NCI-H2029 (cell line): ENCODE measurements at places on chromosomes 6 and 20.

GRCh38 chr6:136738692-136739057 is 53.6 kb downstream of the MAP3K5 start:
- no peak for DNase-seq

- no peak for DNase-seq
Observed at GRCh38 chr20:61433176-61433575, 181.1 kb downstream of the CDH4 start.

DNA sequence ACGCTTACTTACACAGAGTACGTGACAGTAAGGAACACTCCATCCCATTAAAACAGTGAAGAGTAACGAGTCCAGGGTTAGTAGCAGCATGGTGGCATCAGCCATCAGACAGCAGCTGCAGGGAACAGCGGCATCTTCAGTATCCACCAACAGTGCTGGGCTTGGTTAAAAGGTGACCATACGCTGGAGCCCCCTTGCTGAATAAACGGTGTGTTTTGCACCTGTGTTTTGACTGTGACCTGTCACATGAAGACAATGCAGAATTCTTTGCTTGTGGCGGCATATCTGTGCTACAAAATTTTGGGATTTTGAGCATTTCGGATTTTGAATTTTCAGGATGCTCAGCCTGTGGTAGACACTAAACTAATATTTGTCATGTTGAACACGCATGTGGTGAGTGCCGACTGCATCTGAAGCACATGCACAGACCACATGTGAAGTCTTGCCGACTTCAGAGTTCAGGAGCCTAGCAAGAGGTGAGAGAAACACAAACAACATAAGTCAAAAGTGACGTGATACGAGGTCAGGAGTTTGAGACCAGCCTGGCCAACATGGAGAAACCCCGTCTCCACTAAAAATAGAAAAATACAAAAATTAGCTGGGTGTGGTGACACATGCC is 69.3 kb upstream of the FRMD1 start:
- no peak for DNase-seq

DNA sequence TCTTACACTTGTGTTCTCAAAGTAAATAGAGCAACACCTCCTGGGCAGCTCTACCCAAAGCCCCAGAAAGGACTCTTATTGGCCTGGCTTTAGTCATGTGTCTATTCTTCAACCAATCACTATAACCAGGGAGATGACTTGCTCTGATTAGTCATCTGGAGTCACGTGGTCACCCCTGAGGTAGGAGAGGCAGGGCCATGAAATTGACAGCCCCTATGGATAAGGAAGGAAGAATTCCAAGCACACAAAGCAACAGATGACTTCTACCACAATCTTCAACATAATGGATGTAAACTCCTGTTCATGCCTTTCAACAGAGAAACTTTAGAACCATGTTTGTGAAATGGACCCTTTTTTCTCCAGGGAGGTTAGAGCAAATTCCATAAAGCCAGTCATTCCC is 24.6 kb upstream of the EYA2 start:
- DNase-seq: no peak

DNA sequence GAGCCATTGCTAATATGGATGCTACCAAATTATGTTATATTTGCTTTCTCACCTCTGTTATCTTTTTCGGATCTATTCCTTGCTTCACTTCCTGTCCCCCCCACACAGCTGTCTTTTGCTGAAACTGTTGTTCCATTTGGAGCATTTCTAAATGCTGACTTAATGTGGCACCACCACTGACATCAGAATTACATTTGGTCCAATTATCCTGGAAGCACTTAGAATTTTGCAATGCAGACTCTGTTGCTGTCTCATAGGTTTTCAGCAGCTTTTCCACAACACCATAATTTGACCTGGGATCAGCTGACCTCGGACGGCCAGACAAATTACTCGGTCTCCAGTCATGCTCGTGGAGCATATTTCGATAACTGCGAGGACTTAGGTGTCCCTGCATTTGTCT is 12.8 kb downstream of the KIAA0408 start:
- no peak for DNase-seq

DNA sequence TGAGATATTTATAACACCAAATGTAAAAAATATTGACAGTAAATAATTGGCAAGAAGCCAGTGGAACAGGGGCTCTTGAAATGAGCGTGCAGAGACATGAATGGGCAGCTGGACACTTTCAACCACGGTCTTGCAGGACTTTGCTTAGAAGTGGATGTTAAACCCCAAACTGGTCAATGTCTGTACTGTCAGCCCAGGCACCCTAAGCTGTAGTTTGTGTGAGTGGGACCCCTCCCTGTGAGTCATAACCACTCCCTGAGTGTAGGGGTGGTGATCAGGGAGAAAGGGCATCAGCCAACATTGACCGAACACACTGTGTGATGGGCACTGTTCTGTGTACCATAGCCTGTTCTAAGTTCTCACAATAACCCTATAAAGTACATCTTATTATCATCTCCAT is 108.6 kb downstream of the FIG4 start:
- no peak for DNase-seq
